ENCODE measurements at places on chromosomes 12 and 14.

- no peak for DNase-seq
Observed at GRCh38 chr14:104999361-104999760, 13.8 kb downstream of the CLBA1 start.

DNA sequence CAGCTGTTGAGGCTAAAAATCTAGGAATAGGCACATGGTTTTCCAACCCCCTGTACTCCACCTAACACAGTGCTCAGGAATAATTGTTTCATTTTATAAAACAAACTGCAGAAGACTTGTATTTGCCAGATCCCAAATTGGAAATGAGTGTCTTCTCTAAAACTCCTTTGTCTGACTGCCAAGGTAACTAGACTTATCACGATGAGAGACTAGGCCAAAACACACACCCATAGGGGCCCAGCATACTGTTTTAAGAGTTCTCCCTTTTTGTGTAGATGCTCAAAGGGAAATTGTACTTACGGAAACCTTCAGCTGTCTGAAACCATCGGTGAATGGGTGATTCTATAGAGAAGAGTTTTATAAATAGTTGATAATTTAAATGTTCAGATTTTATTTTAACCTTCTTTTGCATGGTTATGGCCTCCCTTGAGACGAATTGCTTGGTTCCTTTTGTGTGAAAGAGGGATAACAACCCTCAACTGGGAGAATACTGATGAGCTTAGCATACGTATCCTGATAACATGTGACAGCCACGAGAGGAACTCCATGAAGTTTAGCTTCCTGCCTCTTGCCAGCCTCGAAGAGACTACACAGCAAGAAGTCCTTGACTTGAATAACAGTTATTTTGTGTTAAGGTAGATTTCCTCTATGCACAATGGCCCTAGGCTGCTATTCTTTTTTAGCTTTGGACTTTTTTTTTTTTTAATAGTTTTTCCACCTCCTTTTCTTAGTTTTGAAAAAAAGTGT is 103.3 kb downstream of the PELI2 start:
- no peak for DNase-seq

DNA sequence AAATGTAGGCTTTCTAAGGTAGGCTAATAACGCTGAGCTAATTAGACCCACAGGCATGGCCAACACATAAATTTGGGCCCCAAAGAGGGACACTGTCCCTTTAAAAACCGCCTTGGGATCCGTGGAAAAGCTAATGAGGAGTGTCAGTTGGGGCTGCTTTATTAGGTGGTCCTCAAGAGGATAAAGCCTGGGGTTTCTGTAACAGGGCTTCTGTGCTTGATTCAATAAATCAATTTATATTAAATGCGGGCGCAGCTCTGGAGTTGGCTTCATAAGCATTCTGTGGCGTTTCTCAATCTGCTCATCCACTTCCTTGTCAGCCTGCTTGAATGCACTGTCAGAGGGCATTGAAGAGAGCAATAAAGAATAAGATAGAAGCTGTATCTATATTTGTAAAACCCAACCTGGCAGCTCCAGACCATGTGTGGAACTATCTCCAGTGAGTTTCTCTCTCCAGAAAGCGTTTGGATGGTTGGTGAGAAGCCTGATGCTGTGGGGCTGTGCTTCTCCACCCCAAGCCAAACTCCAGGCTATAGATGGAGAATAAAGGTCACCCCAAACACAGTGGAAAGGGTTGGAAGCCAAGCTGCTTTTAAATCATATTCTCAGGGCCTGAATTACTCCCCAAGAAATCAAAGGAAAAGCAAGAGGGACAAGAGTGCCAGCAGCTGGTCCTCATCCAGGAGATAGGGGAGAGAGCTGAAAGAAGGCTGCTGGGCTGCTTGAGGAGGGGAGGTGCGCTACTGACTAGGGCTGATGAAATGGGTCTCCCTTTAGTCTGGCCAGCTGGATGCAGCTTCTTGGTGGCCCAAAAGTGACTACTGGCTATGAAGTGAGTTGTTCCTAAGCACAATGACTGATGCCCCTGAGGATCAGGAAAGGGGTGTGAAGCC is 222.0 kb downstream of the PPM1H start:
- no peak for DNase-seq

DNA sequence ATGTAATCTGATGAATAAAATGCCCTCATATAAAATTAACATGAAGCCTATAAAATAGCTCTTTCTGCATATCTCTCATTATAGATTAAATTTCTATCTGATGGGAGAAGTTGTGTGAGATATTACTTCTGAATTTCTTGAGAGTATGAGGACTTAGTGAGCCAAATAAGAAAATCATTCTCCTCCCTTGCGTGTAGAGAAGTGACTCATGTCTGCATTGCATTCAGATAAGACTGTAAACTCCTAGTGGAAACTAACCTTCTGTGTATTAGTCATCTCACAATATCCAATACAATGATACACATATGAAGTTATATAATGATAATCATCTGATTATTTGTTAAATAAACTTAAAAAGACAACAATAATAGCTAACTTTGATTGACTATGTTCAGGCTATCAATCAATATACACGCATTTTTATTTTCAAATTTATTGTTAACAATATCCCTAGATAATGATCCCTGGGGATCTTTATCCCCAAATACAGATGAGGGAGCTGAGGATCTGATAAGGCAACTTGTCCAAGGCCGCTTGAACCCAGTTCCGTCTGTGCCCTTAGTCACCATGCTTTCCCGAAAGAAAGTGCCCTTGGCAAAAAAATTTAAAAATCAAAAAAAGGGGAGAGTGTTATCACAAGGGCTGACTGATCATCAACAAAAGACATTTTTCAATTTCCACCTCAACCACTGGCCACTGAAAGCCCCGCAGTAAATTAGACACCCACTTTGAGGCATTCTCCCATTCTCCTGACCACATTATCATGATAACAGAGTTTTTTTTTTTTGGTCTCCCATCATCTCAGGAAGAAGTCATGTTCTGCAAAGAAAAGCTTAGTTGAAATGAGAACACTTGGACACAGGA is 189.2 kb upstream of the RASSF8 start:
- DNase-seq = no peak

DNA sequence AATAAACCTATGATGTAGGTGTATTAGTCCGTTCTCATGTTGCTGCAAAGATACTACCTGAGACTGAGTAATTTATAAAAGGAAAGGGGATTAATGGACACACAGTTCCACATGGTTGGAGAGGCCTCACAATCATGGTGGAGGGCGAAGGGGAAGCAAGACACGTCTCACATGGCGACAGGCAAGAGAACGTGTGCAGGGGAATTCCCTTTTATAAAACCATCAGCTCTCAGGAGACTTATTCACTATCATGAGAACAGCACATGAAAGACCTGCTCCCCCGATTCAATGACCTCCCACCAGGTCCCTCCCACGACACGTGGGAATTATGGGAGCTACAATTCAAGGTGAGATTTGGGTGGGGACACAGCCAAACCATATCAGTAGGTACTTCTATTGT is 58.7 kb upstream of the DICER1 start:
- no peak for DNase-seq

- no peak for DNase-seq
Observed at GRCh38 chr12:62760779-62761178, 174.2 kb downstream of the PPM1H start.

GRCh38 chr12:26789731-26790644 is 43.0 kb downstream of the ITPR2 start:
- no peak for DNase-seq
